Fibroblast of the aortic adventitia (primary cell): ENCODE measurements at places on chromosomes 5 and 9.

GRCh38 chr5:161562446-161562845, 15.9 kb upstream of the GABRB2 start:
- DNase-seq = no peak

DNA sequence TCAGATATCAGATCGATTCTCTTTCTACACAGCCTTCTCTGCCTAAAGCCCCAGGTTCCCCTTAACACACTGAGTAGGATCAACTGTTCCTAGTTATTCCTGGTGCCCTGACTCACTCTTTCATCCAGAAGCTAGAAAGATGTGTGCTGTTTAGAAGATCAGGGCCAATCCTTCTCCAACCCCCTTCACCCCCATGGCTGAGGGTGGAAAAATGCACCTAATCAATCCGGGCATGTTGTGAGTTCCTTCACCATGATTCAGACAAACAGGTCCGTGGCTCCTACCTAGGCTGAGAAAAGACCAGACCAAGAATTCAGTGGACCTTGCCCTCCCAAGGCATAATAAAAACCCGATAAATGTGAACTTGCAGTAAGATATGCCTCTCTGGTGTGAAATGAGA, 85.4 kb upstream of the EQTN start:
- no peak for DNase-seq

DNA sequence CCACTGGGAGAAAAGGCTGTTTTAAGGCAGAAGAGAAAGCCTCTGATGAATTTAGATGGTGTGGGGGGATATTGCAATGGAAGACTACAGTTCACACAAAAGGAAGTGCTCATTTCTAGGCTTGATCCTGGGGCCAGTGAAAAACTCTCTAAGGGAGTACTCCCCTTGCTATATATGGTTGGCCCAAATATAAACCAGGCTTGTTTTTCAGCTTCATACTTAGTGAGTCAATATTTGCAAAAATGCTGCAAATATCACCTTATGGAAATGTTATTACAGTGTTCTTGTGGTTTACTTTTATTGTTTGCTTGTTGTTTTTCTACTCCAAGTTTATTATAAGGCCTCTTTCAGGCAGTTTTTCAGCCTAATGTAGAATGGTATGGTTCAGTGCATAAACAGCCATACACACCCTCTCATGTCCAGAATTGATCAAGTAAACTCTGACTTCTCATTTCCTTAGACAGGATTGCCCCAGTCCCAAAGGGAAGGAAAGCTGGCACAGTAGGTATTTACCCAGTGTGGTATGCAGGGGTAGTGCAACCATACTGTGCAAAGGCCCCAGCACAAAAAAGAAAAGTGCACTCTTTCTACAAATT, 115.1 kb downstream of the FEM1C start:
- DNase-seq = no peak

- no peak for DNase-seq
These were observed 858 bp downstream of the NCS1 start for GRCh38 chr9:130172858-130173665.

DNA sequence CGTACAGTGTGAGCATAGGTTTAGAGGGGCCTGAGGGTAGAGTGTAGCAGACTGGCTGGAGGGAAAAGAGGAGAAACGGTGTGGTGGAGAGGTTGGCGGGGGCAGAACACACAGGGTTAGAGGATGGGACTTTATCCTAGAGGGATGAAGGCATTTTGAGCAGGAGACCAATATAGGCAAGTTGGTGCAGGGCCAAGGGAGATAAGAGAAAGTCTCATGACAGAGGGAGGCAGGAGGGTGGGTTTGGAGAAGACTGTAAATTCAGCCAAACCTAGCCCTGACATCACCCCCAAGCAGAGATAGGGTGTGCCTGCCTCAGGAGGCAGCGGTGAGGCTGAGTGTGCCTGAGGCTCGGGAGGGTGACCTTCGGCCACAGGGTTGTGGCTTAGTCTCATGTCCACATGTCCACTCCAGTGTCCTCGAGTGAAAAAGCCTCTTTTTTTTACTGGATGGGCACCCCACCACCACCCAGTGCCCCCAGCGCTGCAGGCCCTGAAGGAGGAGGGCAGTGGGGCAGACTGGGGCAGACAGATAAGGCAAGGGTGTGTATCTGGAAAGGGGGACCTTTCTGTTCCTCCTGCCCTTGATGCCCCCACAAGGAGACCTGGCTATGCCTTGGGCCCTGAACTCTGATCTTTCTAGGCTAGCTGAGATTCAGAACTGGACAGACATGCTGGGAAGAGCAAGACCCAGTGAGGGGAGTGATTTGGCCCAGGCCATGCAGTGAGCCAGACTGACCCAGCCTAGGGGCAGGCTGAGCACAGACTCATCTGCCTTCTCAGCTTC, 108.7 kb downstream of the RGS3 start:
- no peak for DNase-seq

- no peak for DNase-seq
These were observed 244.8 kb downstream of the GLIS3 start for GRCh38 chr9:4055032-4055431.

DNA sequence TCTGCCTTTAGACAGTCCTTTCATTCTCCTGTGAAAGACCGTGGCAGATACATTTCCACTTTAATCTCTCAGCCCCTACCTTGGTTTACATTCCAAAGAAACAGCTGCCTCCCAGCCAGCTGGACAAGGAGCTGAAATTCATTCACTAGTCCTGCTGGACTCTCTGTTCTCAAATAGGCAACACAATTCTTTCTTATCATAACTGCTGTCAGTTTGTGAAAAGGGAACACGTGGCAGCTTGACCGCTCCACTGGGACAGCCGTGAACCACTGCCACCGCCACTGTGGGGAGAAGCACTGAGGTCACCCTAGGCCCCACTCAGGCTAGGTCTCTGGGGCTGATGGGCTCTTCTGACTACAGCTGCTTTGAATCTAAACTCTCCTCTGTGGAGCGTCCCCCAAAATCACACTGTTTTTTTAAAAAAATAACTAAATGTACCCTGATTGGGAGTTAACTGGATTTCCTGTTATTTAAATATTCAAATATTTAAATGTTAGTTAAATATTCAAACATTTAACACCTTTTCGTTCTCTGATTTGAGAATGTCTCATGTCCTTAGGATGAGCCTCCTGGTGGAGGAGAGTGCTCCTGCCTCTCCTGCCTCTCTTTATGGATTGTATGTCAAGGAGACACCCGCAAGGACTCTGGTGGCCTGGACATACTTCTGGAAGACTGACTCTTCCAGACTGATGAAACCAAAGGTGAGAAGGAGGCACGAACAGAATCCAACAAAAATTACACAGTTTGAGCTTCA, 120.1 kb downstream of the BOD1 start:
- peak; percentile 51 for DNase-seq

DNA sequence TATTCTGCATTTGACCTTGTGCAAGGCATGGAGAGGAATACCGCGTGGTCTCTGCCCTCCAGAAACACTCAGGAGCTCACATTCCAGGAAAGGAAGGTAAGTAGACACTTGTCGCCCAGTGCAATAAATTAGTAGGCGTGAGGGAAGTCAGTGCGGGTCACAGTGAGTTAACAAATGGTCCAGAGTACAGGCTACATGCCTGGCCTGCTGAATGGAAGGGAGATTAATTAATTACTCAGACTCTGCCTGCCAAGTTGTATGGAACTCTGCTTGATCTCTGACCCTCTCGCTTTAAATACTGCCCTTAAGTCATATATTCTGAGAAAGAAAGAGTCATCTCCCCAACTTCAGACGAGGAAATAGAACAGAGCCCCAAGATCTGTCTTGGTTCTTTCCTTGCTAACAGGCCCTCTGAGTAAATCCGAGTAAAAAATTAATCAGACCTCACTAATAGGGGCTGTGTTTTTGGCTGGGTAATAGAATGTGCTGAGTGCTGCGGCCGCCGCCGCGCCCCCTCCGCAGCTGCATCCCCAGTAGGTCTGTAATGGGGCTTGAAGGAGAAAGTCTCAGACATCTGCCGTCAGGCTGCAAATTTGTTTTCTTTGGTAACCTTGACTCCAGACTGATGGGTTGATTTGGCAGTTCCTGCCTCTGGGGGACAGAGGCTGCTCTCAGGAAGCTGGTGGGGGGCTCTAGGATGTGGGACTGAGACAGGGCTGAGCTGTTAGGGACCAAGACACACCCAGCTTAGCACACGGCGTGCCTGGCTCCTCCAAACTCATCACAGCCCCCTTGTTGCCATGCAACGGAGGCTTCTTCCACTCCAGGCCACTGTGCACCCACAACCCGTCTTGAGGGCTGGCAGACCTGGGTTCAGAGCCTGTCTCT, 144.4 kb downstream of the NSG2 start:
- DNase-seq = no peak

GRCh38 chr5:16345454-16345853, 120.1 kb downstream of the ZNF622 start:
- DNase-seq = no peak

- DNase-seq = peak; percentile 93
These were observed 46.1 kb upstream of the RIC1 start for GRCh38 chr9:5582835-5583195.

DNA sequence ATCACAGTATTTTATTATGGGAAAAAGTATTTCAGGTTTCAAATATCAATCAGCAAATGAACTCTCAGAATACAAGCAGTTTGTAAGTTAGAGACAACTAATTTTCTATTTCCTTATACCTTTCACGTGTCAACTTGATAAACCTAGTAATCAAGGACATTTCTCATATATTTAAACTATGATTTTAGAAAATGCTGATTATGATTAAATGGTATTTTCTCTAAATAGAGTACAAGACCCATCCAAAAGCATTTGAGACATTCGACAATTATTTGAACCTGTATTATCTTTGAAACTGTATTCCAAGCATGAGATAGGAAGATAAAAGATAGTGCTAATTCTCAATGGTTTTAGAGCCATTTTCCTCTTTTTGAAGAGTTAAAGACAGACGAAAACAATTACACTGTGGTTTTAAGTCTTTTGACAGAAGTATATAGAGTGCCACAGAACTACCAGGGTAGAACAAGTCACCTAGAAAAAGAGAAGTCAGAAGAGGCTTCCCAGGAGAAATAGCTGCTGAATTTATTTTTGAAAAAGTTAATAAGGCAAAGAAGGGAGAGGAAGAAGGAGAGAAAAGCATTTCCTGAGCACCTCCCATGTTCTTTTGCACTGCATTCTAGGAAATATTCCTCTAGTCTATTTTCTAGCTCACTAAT, 5.6 kb downstream of the MEIKIN start:
- DNase-seq = no peak
